ENCODE measurements at places on chromosomes 5 and 9. TPM values are rescaled to one million over a fixed set of nuclear protein-coding genes. Genes with fewer than 3 reads are reported as not detected.
A peak's percentile ranks its signal among the peaks of the same experiment; 100 is the strongest.

DNA sequence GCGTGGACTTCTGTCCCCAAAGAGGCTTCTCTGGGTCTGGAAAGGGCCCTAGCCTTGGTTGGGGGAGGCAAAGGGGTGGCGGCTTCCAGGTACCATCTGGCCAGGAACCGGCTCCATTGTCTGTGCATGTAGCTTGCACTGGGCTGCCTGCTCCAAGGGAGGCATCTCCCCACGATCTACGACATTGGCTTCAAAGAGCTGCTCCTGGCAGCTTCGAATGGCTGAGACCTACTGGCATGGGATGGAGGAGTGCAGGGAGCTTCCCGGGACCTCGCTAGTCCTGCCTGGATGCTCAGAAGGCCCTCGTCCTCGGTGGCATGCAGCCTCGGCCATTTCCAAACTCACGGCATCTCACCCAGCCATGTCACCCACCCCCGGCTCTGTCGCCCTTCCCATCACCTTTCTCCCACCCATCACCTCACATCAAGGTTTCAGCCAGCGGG lies 137.8 kb downstream of the KCNIP1 start:
- H3K36me3 ChIP-seq, result no peaks in the 10 kb centered on the region
- DNase-seq, result no peak
- peaks cover 6% of the 10 kb centered on the region for H3K27me3 ChIP-seq
- H3K27ac ChIP-seq, result no peak overlapping the region
- no peaks in the 10 kb centered on the region for H3K4me1 ChIP-seq

DNA sequence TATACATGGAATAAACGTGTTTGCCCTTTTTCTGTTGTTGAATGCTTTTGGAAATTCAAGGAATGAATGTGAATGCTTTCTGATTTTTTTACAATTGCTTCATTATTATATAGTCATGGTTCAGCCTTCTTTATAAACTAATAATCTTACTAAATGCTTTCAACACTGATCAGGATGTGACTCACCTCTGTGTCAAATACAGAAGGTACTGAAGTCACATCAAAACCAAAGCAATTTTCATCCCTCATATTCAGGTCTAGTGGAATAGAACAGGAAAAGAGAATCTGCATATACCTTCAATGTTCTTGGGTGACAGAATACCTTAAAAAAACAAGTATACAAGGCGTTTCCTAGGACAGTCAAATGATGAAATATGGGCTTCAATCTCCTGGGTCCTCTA lies 170.7 kb downstream of the PDE4D start:
- H3K4me1 ChIP-seq, result no peaks in the 10 kb centered on the region
- H3K27ac ChIP-seq, result no peak overlapping the region
- no peaks in the 10 kb centered on the region for H3K27me3 ChIP-seq
- no peak for DNase-seq

DNA sequence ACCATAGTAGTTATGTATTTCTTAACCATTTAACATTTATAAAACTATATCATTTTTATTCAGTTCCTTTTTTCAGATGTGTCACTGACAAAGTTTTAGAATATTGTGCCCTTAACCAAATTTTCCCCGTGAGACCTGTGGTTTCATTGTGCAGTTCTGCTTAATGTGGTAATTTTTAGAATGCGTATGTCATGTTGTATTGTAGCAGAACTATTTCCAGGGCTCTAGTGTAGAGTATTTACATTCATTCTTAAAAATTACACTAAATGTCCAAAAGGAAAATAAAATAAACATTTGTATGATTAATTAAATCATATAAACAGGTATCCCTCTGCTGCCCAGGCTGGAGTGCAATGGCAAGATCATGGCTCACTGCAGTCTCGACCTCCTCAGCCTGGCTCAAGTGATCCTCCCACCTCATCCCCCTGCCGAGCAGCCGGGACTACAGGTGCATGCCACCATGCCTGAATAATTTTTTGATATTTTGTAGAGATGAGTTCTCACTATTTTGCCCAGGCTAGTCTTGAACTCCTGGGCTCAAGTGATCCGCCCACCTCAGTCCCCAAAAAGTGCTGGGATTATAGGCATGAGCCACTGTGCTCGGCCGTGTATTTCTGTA lies 15.4 kb downstream of the SERINC5 start:
- H3K27me3 ChIP-seq, result no peaks in the 10 kb centered on the region
- H3K36me3 ChIP-seq, result no peaks in the 10 kb centered on the region
- H3K27ac ChIP-seq, result no peak overlapping the region

TMEM232 gene
- 1.7 TPM for total RNA-seq

CDH12 gene
- 0.05 TPM for total RNA-seq

- H3K27ac ChIP-seq, result no peak overlapping the region
- no peak for DNase-seq
- no peak overlapping the region for H3K4me3 ChIP-seq
These were observed 68.4 kb downstream of the PDZD2 start for GRCh38 chr5:31707329-31707728.

DNA sequence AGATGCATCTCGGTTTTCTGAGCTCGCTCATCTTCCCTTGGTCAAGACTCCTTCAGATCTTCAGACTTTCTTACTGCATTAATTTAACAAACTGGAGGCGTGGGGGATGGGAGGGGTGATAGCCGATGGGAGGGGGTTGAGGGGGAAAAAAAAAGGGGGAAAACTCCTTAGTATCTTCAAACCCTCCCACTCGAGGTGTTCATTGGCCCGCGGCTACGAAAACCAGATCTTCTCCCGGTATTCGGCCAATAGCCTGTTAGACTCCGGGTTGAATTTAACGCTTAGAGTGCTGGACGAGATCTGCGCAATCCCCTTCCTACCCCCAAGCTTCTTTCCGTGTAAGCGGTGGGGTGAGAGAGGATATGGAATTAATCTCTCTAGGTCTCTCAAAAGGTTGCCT lies 689 bp upstream of the GLRA1 start:
- no peak for DNase-seq
- no peaks in the 10 kb centered on the region for H3K27me3 ChIP-seq
- no peak overlapping the region for H3K27ac ChIP-seq
- H3K36me3 ChIP-seq, result no peaks in the 10 kb centered on the region
- no peak overlapping the region for H3K4me3 ChIP-seq

GRCh38 chr5:149063017-149063687 lies at the start of gene SH3TC2:
Gene SH3TC2, minus strand, starts transcription at chr5:149063062. Its CDS starts 40 bp downstream, at chr5:149063022.
- peak; percentile 90 for DNase-seq
- H3K27ac ChIP-seq, result peak within 1 kb of the TSS; percentile 92
- H3K36me3 ChIP-seq, result no peaks in the 10 kb centered on the region
- H3K27me3 ChIP-seq, result no peaks in the 10 kb centered on the region

- H3K36me3 ChIP-seq, result no peaks in the 10 kb centered on the region
- peaks cover 5% of the 10 kb centered on the region for H3K4me1 ChIP-seq
- no peaks in the 10 kb centered on the region for H3K27me3 ChIP-seq
- H3K27ac ChIP-seq, result no peak overlapping the region
- no peak for DNase-seq
These were observed 18.7 kb upstream of the PIK3R1 start for GRCh38 chr5:68196876-68197275.

GRCh38 chr5:532521-533242 lies 8.4 kb upstream of the SLC9A3 start:
- DNase-seq, result peak; percentile 22
- no peak overlapping the region for H3K27ac ChIP-seq
- H3K4me3 ChIP-seq, result no peak overlapping the region
- H3K27me3 ChIP-seq, result peaks cover 12% of the 10 kb centered on the region

PCDHA7 gene
- not detected for total RNA-seq

GRCh38 chr5:112293587-112293986 lies 125.5 kb downstream of the EPB41L4A start:
- no peaks in the 10 kb centered on the region for H3K4me1 ChIP-seq
- H3K36me3 ChIP-seq, result no peaks in the 10 kb centered on the region
- H3K4me3 ChIP-seq, result no peak overlapping the region
- no peak overlapping the region for H3K27ac ChIP-seq
- no peaks in the 10 kb centered on the region for H3K27me3 ChIP-seq

IFNA21 gene
- total RNA-seq, result not detected

- no peak for DNase-seq
- H3K27me3 ChIP-seq, result no peaks in the 10 kb centered on the region
- H3K36me3 ChIP-seq, result no peaks in the 10 kb centered on the region
- H3K4me3 ChIP-seq, result no peak overlapping the region
- no peak overlapping the region for H3K27ac ChIP-seq
- H3K4me1 ChIP-seq, result no peaks in the 10 kb centered on the region
These were observed 297.2 kb downstream of the MED10 start for GRCh38 chr5:6080930-6081726.

DNA sequence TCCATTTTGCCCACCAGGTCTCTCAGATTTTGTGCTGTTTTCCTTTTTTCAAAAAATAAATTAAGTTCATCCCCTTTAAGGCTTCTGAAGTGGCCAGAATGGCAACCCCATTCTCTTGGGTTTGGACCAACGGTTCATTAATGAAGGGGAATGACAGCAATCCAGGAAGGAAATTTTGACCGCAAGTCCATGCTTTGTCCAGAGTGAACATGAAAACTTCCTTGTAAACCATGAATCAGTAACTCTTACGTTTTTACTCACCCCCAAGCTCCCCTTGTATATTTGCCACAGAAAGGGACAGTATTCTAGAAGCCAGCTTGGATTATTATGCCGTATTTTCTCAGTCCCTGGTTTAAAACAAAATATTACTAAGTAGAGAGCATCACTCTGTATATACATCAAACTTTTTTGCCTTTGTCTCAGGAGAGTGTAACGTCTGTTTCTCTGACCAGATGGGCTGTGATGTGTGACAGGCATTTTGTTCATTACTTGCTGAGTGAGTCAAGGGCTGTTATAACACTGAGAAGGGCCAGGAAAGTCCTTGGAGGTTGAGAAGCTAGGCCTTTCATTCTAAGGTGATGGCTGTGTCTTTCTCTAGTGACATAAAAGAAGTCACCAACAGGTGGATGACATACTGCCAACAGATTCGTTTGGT lies 148.2 kb downstream of the SMARCA2 start:
- no peak for DNase-seq
- no peaks in the 10 kb centered on the region for H3K36me3 ChIP-seq
- H3K27ac ChIP-seq, result no peak overlapping the region
- H3K27me3 ChIP-seq, result no peaks in the 10 kb centered on the region
- H3K4me1 ChIP-seq, result no peaks in the 10 kb centered on the region
- H3K4me3 ChIP-seq, result no peak overlapping the region

DNA sequence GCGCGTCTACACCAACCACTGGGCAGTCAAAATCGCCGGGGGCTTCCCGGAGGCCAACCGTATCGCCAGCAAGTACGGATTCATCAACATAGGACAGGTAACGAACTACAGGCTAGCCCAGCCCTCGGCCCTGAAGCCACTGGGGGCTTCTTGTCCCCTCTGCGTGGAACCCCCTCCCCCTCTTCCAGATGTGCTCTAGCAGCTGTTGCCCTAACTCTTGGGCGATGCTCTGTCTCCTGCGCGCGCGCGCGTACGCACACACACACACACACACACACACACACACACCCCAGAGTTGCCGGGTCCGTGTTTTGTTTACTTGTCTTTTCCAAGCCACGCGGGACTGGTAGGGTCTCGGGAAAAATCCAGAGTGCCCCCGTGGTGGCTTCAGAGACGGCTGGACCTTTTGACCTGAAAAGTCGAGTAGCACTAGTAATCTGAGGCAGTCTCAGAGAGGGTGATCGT lies 836 bp downstream of the PCSK5 start:
- DNase-seq, result peak; percentile 73
- H3K27ac ChIP-seq, result peak overlapping the region; percentile 91
- H3K27me3 ChIP-seq, result no peaks in the 10 kb centered on the region
- H3K4me1 ChIP-seq, result 0 out of 2 replicates have a peak, but pooled peaks cover 7% of the 10 kb centered on the region

- peaks cover 19% of the 10 kb centered on the region for H3K4me1 ChIP-seq
- no peak overlapping the region for H3K27ac ChIP-seq
These were observed 214.1 kb upstream of the KLF4 start for GRCh38 chr9:107703651-107704050.

DNA sequence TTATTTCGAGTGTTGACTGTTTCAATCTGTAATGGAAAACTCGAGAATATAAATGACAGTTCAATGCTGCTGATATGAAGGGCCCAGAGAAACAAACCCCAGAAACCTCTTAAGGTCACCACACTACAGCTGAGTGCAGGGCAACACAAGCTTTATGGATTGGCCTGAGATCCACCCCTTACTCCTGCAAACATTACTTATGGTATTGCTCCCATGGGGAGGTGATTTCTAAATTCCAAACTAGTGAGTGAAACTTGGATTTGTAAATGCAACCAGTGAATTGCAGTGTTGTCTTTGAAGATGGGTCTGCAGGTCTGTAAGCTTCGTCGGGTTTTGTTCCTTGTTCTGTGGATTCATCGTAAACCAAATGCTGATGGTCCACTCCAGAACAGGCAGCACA lies 85.4 kb downstream of the NTRK2 start:
- H3K27ac ChIP-seq, result no peak overlapping the region
- H3K27me3 ChIP-seq, result peaks cover 1% of the 10 kb centered on the region
- no peaks in the 10 kb centered on the region for H3K4me1 ChIP-seq

GRCh38 chr9:84799251-84799650 lies 129.7 kb downstream of the NTRK2 start:
- no peaks in the 10 kb centered on the region for H3K36me3 ChIP-seq
- H3K27me3 ChIP-seq, result no peaks in the 10 kb centered on the region
- no peak overlapping the region for H3K27ac ChIP-seq
- H3K4me3 ChIP-seq, result no peak overlapping the region

- no peaks in the 10 kb centered on the region for H3K36me3 ChIP-seq
- H3K4me3 ChIP-seq, result no peak overlapping the region
- H3K27ac ChIP-seq, result no peak overlapping the region
- no peak for DNase-seq
- no peaks in the 10 kb centered on the region for H3K4me1 ChIP-seq
These were observed 45.1 kb downstream of the IL31RA start for GRCh38 chr5:55896238-55896637.

- no peaks in the 10 kb centered on the region for H3K36me3 ChIP-seq
- no peaks in the 10 kb centered on the region for H3K27me3 ChIP-seq
- no peak for DNase-seq
- H3K4me3 ChIP-seq, result no peak overlapping the region
- H3K27ac ChIP-seq, result no peak overlapping the region
These were observed 40.3 kb downstream of the GLDC start for GRCh38 chr9:6605202-6605601.

GRCh38 chr5:135206862-135207261 lies 172.8 kb upstream of the PITX1 start:
- no peak overlapping the region for H3K27ac ChIP-seq
- H3K27me3 ChIP-seq, result no peaks in the 10 kb centered on the region
- H3K4me3 ChIP-seq, result no peak overlapping the region
- no peak for DNase-seq

DNA sequence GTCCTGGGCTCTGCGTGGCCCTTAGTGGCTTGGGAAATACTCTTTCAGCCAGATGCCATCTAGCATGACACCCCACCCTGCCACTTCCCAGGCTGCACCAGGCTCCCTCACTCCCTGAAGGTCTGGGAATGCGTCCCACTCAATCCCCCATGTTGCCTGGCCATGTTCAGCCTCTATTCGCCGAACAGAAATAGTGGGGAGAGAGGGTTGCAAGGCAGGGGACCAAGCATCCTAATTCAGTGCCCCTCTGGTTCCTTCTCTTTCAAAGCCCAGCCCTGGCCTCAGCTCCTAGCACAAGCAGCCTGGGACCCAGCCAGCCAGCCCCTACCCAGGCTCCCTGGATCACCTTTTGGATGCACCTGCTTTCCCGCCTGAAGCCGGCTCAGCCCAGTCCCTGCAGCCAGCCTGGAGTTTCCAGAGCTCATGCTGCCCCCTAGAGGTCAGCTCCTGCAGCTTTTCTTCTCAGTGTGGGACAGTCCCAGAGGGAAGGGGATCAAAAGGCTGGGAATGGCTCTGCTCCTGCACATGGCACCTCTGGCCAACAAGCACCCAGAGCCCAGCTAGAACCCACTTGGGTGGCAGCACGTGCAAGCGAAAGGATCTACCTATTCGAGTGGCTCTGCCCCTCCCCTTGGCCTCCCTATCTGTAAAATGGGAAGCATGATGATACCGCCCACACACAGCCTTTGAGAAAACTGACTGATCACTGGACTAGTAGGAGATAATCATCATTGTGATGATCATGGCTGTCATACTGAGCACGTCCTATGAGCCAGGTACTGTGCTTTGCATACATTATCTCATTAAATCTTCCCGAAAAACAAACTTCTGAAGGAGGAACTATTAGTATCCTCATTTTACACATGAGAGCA lies 48.7 kb upstream of the C5orf58 start:
- no peaks in the 10 kb centered on the region for H3K4me1 ChIP-seq

UGT3A1 gene
- 2.0 TPM for total RNA-seq

HMGCS1 gene
- total RNA-seq, result 75.2 TPM
